Endothelial cell of umbilical vein (primary cell): ENCODE measurements at places on chromosomes 7 and 10. TPM values are rescaled to one million over a fixed set of nuclear protein-coding genes. Genes with fewer than 3 reads are reported as not detected.

Gene PHYH
- total RNA-seq: 9.4 and 9.8 TPM in 2 replicates

DNA sequence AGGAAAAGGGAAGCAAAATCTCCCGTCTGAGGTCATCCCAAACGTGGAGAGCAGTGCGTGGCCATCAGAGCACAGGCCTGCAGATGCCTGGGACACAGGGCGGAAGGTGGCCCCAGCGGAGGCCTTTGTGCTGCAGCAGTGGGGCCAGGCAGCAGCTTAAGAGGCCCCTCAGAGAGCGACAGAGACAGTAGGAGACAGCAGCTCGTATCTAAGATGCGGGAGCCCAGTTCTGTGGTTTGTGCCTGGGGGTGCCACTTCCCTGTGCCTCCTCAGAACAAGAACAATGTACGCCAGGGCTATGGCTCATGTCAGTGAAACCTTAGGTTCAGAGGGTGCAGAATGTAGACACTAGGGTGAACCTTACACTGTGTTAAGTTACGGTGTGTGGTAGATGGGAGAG is 316.6 kb upstream of the AKR1E2 start:
- H3K27ac ChIP-seq: no peak overlapping the region
- H3K4me1 ChIP-seq: peaks cover 6% of the 10 kb centered on the region
- no peaks in the 10 kb centered on the region for H3K36me3 ChIP-seq
- H3K4me3 ChIP-seq: no peak overlapping the region

DNA sequence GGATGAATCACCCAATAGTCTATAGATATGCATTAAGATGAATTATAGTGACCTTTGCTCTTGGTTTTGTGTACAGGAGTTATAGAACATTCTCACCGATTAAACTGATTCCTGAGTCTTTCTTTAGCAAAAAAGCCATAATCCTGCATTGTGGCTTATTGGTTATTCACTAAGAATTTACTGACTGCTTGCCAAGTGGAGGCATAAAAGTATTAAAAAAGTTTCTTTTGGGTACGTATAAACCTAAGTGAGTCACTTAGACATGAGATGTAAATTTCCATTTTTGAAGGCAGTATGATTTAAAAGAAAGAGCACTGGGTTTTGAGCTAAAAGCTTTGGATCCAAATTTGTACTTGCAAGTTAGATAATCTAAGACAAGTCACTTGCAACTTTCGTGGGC is 100.7 kb downstream of the CDK6 start:
- H3K36me3 ChIP-seq: no peaks in the 10 kb centered on the region
- DNase-seq: no peak
- H3K4me3 ChIP-seq: no peak overlapping the region

GRCh38 chr7:40623863-40624262 is 489.1 kb downstream of the SUGCT start:
- H3K36me3 ChIP-seq: no peaks in the 10 kb centered on the region
- no peak overlapping the region for H3K4me3 ChIP-seq
- no peak for DNase-seq
- H3K27ac ChIP-seq: no peak overlapping the region
- H3K4me1 ChIP-seq: no peaks in the 10 kb centered on the region

- no peak overlapping the region for H3K4me3 ChIP-seq
- no peaks in the 10 kb centered on the region for H3K4me1 ChIP-seq
- no peaks in the 10 kb centered on the region for H3K27me3 ChIP-seq
- DNase-seq: no peak
- no peak overlapping the region for H3K27ac ChIP-seq
- no peaks in the 10 kb centered on the region for H3K36me3 ChIP-seq
These were observed 129.2 kb downstream of the ADCY1 start for GRCh38 chr7:45703373-45703821.

DNA sequence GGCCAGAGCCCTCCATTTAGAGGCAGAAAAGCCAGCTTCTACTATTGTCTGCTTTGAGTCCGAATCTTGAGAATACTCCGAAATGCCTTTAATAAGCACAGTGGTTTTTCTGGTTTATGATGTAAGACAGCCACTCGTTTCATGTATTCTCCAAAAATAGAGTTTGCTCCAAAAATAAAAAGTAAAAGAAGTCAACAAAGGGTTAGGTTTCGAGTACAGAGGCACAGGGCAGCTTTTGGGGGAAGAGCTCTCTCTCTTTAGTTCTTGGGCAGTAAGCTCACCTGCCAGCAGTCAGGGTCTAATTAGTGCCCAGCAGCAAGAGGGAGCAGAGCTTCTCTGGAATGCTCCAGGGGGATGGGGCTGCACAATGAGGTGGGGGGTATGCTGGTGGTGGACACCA is 20.2 kb downstream of the CREB3L2 start:
- H3K4me3 ChIP-seq: no peak overlapping the region
- no peak for DNase-seq
- H3K27ac ChIP-seq: peak overlapping the region; percentile 32
- H3K4me1 ChIP-seq: peaks cover 61% of the 10 kb centered on the region
- H3K36me3 ChIP-seq: no peaks in the 10 kb centered on the region

DNA sequence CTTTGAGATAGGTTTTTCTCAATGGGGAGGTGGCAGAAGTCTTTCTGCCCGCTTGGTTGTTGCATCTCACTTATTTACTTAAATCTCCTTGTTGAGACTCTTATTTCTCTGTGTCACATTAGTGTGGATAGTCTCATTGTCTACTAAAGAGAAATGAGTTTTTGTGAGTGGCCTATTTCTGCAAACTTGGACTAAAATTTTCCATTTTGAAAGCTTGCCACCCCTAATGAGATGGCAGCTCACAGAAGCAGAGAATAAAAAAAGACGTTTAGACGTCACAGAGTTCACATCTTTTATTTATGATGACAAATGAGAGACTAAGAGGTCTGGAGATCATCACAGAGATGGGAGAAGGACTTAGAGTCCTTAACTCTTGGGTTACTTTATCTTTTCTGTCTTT is 262.7 kb upstream of the PHYHIPL start:
- H3K4me3 ChIP-seq: no peak overlapping the region
- H3K27me3 ChIP-seq: no peaks in the 10 kb centered on the region
- H3K27ac ChIP-seq: no peak overlapping the region
- no peak for DNase-seq
- no peaks in the 10 kb centered on the region for H3K36me3 ChIP-seq
- H3K4me1 ChIP-seq: no peaks in the 10 kb centered on the region

DNA sequence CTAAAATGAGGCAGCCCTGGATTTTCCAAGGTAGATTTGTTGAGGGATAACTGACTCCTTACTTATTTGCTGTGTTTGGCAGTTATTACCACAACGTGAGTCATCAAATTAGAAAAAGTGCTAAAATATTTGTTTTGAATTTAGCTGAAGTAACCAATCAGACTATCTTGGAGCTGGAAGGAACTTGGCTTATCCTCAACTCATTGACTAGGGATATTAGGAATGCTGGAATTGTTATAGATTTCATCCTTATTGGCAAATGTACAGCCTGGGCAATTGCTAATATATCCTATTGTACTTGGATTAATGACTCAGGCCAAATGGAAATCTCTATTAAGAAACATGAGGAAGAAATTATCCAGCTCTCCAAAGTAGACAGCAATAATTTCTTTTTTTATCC is 1189.0 kb upstream of the LRRN3 start:
- no peak overlapping the region for H3K4me3 ChIP-seq
- DNase-seq: peak; percentile 68
- no peaks in the 10 kb centered on the region for H3K36me3 ChIP-seq
- no peaks in the 10 kb centered on the region for H3K27me3 ChIP-seq
- H3K4me1 ChIP-seq: no peaks in the 10 kb centered on the region

- no peak overlapping the region for H3K27ac ChIP-seq
- no peaks in the 10 kb centered on the region for H3K4me1 ChIP-seq
- H3K27me3 ChIP-seq: no peaks in the 10 kb centered on the region
- DNase-seq: no peak
- no peaks in the 10 kb centered on the region for H3K36me3 ChIP-seq
These were observed 7.1 kb downstream of the NACAD start for GRCh38 chr7:45081670-45081974.

- H3K36me3 ChIP-seq: no peaks in the 10 kb centered on the region
- no peaks in the 10 kb centered on the region for H3K27me3 ChIP-seq
- no peaks in the 10 kb centered on the region for H3K4me1 ChIP-seq
- H3K4me3 ChIP-seq: no peak overlapping the region
- H3K27ac ChIP-seq: no peak overlapping the region
These were observed 48.0 kb upstream of the MSRB2 start for GRCh38 chr10:23047201-23048050.
